ENCODE measurements at places on chromosomes 16 and 17.

GRCh38 chr16:85789773-85790172 lies 9.6 kb downstream of the EMC8 start:
- DNase-seq: no peak
- no peak overlapping the region for H3K27ac ChIP-seq
- no peaks in the 10 kb centered on the region for H3K4me1 ChIP-seq

- H3K4me1 ChIP-seq: no peaks in the 10 kb centered on the region
- no peak overlapping the region for H3K4me3 ChIP-seq
- no peak for DNase-seq
- no peaks in the 10 kb centered on the region for H3K36me3 ChIP-seq
These were observed 176.3 kb downstream of the RPTOR start for GRCh38 chr17:80720610-80721577.

- peaks cover 27% of the 10 kb centered on the region for H3K4me1 ChIP-seq
- H3K4me3 ChIP-seq: no peak overlapping the region
- H3K36me3 ChIP-seq: no peaks in the 10 kb centered on the region
- peak; percentile 17 for DNase-seq
- peak overlapping the region; percentile 98 for H3K27ac ChIP-seq
These were observed 4.6 kb upstream of the COL1A1 start for GRCh38 chr17:50205963-50206505.

GRCh38 chr16:284204-285120 lies 1.5 kb downstream of the PDIA2 start:
- H3K27me3 ChIP-seq: peaks cover 3% of the 10 kb centered on the region
- no peak overlapping the region for H3K27ac ChIP-seq
- DNase-seq: no peak
- H3K4me1 ChIP-seq: peaks cover 9% of the 10 kb centered on the region
- no peak overlapping the region for H3K4me3 ChIP-seq

DNA sequence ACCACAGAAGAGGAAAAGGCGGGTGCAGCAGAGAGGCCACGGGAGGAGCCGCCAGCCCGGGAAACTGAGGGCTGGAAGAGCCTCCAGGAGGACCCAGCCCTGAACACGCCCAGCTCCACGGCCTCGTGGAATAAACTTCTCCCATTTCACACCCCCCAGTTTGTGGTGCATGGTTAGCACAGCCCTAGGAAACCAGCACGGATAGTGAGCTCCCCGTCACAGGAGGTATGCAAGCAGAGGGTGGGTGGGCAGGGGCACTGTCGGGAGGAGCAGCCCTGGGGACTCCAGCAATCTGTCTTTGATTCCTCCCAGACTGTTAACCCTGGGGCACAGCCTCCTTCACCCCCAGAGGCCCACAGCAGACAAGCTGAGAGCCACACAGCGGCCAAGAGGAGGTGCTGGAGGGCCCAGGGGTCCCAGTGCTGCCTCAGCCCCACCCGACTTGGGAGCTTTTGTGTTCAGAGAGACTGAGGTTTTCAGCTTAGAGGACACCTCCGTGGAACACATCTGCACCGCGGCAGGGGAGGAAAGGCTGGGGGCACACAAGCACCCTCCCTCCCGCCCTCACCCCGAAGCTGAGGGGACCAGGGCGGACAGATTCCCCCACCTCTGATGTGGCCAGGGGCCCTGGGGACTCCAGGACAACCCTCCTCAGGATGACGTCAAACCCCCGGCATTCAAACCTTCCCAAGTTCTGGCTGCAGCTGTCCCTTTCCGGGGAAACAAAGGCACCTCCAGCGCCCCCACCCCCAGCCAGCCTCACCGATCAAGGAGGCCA lies 1.7 kb upstream of the IL17C start:
- H3K36me3 ChIP-seq: no peaks in the 10 kb centered on the region
- no peak overlapping the region for H3K4me3 ChIP-seq
- no peak for DNase-seq
- H3K27ac ChIP-seq: no peak overlapping the region

DNA sequence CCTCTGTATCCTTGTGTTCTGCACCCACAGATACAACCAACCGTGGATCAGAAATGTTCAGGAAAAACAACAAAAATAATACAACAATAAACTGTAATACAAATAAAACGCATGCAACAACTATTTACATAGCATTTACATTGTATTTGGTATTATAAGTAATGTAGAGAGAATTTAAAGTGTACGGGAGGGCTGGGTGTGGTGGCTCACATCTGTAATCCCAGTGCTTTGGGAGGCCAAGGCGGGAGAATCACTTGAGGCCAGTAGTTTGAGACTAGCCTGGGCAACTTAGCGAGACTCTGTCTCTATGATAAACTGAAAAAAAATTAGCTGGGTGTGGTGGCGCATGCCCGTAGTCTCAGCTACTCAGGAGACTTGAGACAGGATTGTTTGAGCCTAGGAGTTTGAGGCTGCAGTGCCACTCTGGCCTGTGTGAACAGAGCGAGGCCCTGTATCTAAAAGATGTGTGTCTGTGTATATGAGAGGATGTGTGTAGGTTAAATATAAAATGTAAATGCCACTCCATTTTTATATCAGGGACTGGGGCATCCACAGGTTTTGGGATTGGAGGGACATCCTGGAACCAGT lies 13.3 kb downstream of the SEC14L1 start:
- no peak for DNase-seq
- no peak overlapping the region for H3K27ac ChIP-seq
- no peak overlapping the region for H3K4me3 ChIP-seq
- H3K27me3 ChIP-seq: no peaks in the 10 kb centered on the region
- H3K36me3 ChIP-seq: no peaks in the 10 kb centered on the region

Data from uterus (tissue), 4 donors.